Stimulated activated CD8-positive, alpha-beta memory T cell treated with anti-CD3 and anti-CD28 coated beads, Interleukin-15, amount 100 ng/mL, for 48 hours (primary cell): ENCODE measurements at places on chromosomes 1 and 21.

DNA sequence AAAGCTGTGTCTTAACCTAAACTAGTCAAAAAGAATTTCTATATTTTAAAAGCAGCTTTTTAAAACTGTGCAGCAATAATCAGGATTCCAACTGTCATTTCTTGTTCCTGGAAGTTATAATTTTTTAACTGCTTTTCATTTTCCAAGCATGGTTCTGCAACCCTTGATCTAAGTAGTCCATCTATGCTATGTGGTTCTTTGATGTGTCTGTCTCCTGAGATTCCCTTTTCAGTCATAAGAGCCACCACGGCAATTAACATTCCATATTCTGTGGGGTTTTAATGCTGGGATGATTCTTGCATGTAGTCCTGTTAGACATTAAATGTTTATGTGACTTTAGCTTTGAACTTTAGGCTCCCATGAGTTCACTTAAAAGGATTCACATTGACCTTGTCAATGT, 220.4 kb downstream of the TPR start:
- no peak for DNase-seq

GRCh38 chr21:42861311-42861847, 18.0 kb downstream of the WDR4 start:
- DNase-seq: no peak

DNA sequence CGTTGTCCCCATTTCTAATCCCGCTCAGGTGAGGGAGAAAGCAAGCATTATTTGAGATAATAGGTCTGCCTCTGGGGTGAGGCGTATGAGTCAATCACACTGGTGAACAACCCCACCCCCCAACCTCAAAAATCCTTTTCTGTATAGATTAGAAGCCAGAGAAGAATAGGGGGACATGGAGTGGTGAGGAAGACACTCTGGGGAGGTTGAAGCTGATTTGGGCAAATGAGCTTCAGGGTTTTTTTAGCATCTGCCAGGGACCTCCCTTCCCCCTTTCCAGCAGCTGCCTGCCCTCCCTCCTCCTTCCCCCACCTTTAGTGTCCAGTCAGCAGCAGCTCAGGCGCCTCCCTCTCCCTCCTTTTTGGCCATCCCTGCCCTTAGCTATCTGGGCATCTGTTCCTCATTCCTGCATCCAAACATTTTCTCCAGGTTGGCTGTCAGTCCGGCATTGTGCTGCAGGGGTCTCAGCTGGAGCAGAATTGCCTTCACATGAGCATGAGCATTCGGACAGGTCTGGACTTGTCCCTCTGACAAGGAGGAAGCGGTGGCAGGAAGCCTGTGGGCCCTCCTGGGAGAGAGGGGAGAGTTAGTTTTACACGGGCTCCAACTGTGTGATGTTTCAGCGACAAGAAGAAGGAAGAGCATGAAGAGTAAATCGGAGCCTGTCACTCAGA, 30.8 kb upstream of the PTGFRN start:
- no peak for DNase-seq

GRCh38 chr1:42587753-42588152, 70.5 kb upstream of the PPIH start:
- DNase-seq: no peak

- DNase-seq: no peak
Observed at GRCh38 chr1:32761936-32762335, 55.2 kb downstream of the YARS1 start.

DNA sequence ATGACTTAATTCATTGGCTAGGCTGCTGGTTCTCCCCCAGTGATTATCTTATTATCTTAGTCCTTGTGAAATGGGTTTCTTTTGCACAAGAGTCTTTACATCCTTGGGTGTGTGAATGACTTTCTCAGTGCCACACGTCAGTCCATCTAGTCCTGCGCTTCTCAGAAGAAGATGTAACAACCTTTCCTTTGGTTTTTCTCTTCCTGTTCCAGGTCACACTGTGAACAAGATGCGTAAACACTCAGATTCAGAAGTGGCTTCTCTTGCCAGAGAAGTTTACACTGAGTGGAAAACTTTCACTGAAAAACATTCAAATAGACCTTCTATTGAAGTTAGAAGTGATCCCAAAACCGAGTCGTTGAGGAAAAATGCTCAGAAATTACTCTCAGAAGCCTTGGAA, 35.0 kb downstream of the TCEANC2 start:
- DNase-seq: no peak

DNA sequence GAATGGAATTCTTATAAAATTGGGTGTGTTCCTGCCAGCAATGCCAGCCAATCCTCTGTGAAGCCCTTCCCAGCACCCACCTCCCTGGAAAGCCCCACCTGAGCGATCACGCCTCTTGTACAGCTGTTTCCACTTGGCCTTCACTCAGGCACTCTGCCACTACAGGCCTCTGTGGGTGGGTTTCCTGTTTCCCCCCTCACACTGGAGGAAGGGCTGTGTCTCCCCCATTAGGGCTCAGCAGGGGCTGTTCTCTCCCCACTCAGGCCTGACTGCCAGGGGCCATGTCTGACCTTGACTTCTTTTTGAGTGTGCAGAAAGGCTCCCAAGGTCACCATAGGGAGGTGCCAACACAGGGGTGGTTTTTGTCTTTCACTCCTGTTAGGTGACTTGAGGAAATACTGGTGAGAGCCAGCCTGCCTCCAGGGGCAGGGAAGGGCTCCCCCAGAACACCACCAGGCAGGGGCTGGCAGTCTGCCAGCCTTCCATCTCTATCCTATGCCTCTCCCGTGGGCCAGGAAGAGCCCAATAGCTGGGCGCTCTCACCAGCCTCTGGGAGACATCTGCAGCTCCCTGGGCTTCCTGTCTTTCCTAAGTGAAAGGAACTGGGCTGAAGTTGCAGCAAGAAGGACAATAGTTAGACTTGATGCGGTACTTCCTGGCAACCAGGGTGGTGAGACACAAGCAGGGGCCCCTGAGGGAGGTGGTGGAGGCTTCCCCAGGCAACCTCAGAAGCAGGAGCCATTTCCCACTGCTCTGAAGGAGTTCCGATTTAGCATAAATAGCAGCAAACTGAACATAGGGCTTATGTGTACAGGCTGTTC, 49.1 kb downstream of the ELK4 start:
- DNase-seq: no peak

DNA sequence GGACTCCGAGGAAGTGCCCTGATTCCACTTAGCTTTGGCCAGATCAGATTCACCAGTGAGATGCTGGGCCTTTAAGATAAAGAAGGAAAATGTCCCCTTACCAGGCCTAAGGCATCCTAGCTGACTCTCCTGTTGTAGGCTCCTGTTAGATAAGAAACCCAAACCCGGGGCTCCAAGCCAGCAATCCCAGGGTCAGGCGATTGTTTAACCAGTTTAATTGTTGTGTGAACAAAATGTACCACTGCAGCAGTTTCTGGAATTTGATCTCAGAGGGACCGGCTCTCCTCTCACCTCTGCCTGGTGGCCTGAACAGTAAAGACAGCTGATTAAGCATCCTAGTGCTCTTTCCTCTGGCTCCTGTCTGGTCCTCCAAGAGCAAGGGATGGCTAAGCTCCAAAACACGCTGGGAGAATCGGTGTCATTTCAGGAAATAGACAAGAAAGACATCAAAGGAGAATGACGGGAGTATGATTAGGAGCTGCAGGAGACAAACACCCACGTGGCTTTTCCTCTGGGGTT, 9.3 kb upstream of the KLHDC8A start:
- no peak for DNase-seq

GRCh38 chr1:55156093-55156492, 59.1 kb downstream of the USP24 start:
- no peak for DNase-seq
